ENCODE measurements at places on chromosomes 4 and X.

- DNase-seq = no peak
Measured at GRCh38 chrX:148576396-148576795, 76.0 kb downstream of the AFF2 start.

DNA sequence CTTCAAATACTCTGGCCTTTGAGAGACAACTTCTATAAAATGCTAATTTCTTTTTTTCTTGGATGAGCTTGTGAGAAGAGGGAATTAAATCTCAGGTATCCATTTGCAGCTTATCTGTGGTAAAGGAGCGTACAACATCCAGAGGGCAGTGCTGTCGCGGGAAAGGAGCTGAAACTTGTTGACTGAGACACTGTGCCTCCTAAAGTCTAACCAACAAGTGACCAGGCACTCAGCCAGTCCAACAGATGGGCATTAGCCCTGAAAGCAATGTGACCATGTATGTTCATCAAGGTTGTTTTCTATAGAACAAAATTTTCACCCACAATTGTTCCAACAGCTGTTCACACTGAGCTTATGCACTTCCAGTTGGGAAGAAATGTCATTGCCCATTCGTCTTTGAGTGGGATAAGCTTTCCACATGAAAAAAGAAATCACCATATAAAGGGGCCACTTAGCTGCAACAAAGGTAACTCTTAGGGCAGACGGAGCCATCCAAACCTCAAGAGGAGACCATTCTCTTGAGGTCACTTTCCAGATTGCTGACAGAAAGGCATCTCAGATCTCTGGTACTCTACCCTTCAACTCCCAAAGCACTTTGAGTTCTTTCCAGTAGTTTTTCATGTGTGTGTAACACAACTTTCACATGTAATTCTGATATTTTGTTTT is 244.8 kb upstream of the NEIL3 start:
- DNase-seq = no peak

- DNase-seq = no peak
Measured at GRCh38 chr4:58070726-58071125, 960.5 kb upstream of the IGFBP7 start.

DNA sequence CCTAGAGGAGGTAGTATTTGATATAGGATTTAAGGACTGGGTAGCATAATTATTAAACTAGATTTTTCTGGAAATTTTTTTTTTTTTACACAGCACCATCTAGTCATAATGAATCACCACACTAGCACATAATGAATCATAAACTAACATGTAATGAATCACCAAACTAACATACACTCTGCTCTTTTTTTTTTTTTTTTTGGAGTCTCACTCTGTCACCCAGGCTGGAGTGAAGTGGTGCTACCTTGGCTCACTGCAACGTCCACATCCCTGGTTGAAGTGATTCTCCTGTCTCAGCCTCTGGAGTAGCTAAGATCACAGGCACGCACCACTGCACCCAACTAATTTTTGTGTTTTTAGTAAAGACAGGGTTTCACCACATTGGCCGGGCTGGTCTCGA is 92.5 kb downstream of the FAM13A start:
- DNase-seq = no peak

- DNase-seq = no peak
Measured at GRCh38 chrX:40854242-40854641, 118.9 kb upstream of the MED14 start.

- no peak for DNase-seq
Measured at GRCh38 chr4:26568446-26568994, 15.4 kb upstream of the TBC1D19 start.

DNA sequence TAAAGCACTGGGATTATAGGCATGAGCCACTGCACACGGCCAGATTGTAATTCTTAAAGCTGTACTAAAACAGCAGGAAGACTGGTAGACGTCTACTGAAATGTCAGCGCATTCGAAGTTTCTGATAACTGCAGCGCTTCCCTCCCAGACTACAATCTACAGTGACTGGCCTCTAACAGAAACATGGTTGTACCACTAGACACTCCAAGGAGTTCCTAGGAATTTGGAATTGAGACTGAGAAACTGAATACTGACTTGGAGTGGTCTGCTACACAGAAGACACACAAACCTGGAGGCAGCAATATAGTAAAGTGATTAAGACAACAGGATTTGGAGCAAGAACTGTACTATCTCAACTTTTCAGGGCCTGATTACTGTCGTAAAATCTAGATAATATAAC is 937 bp downstream of the HELQ start:
- DNase-seq = no peak

GRCh38 chrX:69431420-69431819 is 72.7 kb upstream of the NALF2 start:
- no peak for DNase-seq

GRCh38 chr4:2893772-2894171 is 50.1 kb downstream of the ADD1 start:
- no peak for DNase-seq

- DNase-seq = no peak
Measured at GRCh38 chr4:123874063-123874462, 477.5 kb downstream of the SPRY1 start.

DNA sequence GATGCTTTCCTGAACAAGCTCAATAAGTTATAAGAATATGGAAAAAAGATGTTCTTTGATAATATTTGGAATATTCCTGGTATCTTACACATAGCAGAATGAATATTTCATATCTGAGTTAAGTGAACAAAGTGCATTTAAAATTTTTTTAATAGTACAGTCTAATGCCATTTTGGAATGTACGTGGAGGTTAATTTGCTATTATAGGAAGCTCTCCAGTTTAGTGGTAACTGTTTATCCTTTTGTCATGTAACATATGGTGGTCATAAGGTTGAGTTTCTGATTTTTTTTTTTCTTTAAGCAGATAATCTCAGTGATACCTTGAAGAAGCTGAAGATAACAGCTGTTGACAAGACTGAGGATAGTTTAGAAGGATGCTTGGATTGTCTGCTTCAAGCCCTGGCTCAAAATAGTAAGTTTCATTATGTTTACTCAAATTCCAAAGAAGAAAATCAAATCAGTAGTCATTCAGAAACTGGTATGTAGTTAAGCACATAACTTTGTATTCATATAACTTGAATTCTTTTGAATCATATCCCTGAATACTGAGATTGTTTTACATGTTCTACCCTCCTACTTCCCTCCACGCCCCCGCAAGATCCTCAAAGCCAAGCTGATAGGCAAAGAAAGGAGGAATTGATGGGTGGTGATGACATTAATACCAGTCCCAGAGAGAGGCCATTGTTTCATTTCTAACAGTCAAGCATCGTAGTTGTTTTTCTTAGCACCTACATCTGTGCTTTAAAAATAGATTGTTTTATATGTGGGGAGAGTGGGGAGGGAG is 32.1 kb downstream of the RAP1GDS1 start:
- no peak for DNase-seq

GRCh38 chr4:141571362-141571761 is 65.0 kb upstream of the IL15 start:
- DNase-seq = no peak

DNA sequence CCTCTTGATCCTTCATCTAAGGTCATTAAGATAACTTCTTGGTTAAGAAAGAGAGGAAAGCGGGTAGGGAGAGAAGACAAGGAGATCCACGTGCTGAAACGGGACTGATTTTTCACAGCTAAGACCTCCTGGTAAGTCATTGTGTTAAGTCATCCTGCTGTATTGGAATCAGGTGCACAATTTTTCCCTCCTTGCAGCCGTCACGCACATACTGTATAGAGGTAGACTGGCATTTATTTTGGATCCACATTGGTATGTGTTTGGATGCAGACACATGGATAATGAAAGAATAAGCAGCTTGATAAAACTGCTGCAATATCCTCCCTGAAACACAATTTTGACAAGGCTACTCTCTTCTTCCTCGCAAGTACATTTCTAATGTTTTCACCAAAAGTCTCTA is 60.1 kb upstream of the NAP1L5 start:
- DNase-seq = no peak

GRCh38 chr4:123505095-123506010 is 108.8 kb downstream of the SPRY1 start:
- DNase-seq = no peak

- no peak for DNase-seq
Measured at GRCh38 chr4:153038623-153039311, 102.6 kb downstream of the FHDC1 start.

- DNase-seq = no peak
Measured at GRCh38 chr4:173940146-173940545, 343.3 kb downstream of the FBXO8 start.

GRCh38 chr4:110499126-110499525 is 23.2 kb downstream of the ENPEP start:
- DNase-seq = no peak

DNA sequence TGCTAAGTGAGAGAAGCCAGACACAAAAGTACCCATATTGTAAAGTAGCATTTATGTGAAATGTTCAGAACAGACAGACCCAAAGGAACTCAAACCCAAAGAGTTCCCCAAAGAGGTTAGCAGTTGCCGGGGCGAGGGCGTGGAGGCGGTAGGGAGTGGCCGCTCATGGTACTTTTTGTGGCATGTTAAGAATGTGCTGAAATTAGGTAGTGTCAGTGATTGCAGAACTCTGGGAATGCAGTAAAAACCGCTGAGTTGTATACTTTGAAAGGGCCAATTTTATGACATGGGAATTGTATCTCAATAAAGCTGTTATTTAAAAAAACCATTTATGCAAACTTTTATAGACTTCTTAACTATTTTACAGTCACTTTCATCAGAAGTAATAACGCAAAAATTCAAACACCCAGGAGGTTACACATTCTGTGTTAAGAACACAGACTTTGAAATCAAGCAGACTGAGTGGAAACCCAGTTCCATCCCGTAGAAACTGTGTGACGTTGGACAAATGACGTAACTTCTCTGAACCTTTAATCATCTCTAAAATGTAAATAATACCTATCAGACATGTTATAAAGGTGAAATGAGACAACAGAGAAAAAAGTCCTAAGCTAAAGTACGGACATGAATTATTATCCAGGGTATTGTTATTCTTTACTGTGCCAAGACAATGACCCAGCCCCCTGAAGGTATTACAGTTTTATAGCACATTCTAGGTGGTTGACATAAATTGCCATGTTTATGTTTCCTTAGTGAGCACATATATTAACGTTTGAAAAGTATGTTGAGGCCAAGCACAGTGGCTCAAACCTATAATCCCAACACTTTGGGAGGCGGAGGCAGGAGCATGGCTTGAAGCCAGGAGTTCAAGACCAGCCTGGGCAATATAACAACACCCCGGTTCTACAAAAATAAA is 19.7 kb downstream of the ZFP42 start:
- no peak for DNase-seq

GRCh38 chr4:149645790-149646189 is 169.9 kb downstream of the IQCM start:
- DNase-seq = no peak

GRCh38 chrX:110173192-110174175 is 144.4 kb downstream of the AMMECR1 start:
- no peak for DNase-seq

DNA sequence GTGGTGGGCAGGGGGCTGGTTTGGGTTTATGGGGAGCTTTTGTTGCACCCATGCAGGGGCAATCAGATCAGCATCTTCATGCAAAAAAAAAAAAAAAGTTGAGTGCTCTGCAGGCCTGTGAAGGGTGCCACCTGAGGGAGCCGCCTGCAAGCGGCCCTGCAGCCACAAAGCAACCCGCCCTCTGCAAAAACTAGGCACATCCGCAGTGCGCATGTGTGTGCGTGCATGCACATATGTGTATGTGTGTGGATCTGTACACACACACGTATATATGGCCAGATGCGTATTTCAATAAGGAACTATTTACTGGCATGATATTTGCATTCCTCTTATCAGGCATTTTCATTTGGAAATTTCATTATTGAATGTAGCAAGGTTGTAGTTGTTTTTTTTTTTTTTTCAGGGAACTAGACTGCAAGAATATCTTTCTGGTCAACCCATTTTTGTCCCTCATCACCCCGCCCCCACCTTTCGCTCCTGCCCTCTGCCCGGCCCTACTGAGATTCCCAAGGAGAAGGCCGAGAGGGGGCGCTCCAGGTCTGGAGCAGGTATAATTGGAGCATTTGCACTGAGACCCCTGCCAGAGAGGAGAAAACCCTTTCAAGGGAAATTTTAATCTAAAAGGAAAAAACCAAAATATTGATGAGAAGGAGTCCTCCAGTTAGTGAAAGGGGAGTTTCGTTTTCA is 18.1 kb downstream of the CCNQ start:
- DNase-seq = no peak

- DNase-seq = no peak
Measured at GRCh38 chr4:22488106-22488505, 27.8 kb downstream of the ADGRA3 start.

GRCh38 chr4:35725131-35725530 is 519.2 kb downstream of the ARAP2 start:
- no peak for DNase-seq

DNA sequence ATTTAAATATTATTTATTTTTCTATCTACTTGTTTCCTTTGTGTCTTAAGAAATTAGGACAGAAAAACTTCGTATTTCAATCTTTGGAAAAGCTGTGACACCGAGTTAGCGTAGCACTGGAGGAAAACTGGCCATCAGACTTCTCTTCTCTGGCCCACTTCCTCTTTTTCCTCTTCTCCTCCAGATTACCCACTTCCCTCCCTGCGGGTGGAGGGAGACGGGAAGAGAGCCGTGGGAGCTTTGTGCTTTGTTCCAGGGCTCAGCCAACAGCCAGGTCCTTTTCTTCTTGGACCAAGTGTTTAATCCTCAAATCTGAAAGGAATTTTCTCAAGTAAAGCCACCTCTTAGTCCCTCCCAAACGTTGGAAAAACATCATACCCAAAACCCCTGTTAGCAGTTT is 29.7 kb downstream of the OFD1 start:
- DNase-seq = no peak

DNA sequence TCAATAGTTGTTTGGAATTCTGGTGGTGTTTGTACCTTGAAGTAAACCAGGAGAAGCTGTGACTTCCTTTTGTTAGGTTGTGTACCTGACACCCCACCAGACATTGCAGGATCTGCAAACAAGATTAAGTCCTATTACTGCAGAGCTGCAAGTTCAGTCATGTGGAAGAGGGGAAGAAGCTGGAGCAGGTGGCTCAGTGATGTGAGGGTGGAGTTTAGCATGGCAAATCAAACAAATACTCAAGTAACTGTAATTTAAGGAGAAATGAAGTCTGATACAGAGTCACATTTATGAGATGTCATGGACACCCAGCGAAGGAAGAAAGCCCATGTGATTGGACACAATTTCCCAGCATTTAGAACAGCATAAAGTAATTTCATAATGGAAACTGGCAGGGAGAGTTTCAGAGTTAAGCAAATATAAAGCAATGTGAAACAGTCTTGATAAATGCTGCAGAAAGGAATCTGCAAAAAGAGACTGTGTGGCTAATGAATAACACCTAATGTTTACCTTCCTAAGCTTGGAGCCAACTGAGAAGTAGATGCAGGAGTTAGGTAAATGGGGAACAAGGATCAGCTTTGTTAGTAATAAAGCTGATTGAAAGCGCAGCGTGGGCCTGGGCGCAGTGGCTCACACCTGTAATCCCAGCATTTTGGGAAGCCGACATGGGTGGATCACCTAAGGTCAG is 249.1 kb downstream of the GBA3 start:
- no peak for DNase-seq

GRCh38 chrX:11953615-11954014 is 184.7 kb upstream of the FRMPD4 start:
- peak; percentile 8 for DNase-seq
